Stimulated activated CD8-positive, alpha-beta memory T cell treated with anti-CD3 and anti-CD28 coated beads, Interleukin-4, amount 100 ng/mL, for 4 hours (primary cell): ENCODE measurements at places on chromosomes 6 and 20.

DNA sequence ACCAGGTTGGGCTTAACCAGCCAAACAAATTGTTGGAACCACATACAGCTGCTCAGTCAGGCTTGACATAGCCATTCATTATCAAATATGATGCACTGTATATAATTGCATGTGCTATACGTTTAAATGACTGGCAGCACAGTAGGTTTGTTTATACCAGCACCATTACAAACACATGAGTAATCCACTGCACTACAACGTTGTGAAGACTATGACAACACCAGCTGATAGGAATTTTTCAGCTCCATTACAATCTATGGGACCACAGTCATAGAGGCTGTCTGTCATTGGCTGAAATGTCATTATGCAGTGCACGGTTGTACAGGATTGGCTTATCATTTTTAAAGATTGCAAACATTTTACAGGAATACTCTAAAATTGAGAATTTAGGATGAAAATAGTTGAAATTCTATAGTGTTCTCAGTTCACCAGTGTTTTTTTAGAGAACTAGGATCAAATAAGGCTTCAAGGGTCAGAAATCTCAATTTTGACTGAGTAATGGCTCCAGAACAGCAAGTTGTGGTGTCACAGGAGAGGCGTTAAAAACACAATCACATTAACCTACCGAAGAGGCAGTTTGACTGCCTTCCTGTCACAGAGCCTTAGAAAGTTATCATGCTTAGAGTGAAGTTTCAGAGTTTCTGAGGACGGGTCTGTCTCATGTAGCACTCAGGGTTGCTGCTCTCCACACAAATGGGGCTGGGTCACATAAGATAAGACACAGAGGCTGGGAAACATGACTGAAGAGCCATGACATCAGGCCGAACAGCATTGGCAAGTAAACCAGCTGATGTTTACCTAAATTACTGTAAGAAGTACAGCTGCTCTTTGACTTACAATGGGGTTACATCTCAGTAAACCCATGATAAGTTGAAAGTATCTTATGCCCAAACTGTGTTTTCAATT lies 60.7 kb upstream of the SMLR1 start:
- no peak for DNase-seq

- DNase-seq = no peak
Measured at GRCh38 chr6:84052883-84053241, 19.3 kb downstream of the MRAP2 start.

DNA sequence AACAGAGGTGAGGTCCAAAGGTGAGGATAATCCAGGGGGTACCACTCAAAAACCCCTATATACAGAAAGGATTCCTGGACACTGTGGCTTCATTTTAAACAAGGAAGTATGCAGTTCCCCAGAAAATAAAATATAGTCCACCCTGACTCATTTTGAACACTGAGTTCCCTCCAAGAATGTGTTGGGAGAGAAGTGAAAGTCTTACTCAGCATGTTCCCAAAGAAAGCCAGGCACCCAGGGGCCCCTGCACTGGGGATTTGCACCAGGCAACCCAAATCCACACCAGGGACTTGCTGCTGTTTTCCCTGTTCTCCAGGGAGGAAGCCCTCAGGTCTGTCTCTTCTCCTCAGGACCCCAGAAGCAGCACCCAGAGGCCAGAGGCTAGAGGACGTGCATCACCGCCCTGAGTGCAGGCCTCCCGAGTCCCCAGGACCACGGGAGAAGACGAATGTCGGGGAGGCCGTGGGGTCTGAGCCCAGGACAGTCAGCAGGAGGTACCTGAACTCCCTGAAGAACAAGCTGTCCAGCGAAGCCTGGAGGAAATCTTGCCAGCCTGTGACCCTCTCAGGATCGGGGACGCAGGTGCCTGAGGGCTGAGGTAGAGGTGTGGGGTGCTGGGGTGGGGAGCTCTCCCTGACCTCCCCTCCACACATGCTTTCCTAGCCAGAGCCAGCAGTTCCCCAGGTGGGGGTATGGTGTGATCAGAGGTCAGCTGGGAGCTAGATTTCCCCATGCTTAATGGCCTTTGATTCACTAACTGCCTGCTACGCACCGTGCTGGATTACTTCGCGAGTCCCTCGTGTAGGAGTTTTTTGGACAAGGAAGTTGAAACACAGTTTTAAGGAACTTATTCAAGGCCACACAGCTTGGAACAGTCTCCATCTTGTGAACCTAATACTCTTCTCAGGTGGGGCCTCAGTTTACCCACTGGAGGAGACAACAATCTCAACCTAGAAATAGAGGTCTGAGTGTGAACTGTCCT lies 3.3 kb downstream of the FGD2 start:
- no peak for DNase-seq

DNA sequence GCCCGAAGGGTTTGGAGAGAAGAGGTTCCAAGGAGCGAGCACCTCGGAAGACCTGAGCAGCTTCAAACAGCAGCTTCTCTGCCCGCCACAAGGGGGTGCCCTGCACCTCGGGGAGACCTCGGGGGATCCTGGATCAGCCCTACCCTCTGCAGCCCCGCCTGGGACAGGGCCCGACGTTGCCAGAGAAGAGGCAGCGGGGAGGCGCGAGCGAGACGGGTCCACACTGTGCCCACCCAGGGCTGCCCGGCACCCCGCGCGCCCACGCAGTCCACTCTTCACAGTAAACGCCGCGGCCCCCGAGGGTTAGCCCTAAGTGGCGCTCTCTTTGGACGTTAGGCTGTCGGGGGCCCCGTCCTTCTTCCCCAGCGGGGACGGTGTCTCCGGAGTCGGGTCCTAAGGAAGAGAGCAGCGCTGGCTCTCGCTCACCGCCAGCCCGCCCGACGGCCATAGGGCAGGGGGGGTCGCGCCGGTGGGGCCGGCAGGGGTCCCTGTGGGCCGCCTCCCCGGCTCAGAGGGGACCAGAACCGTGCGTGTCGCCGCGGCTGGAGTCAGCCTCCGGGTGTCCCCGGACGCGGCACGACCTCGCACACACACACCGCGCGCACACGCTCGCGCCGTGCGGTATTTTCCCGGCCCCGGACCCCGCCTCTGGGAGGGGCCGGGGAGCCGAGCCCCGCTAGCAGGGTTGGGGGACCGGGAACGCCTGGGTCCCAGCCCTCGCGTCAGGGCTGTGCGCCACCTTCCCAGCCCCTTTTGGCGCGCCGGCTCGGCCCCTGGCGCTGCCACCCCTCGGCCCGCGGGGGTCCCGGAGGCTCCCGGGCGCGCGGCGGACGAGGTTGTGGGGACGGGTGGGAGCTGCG lies 929 bp downstream of the CDH22 start:
- DNase-seq = peak; percentile 48

- DNase-seq = no peak
Measured at GRCh38 chr6:43878823-43879495, 108.9 kb downstream of the VEGFA start.

DNA sequence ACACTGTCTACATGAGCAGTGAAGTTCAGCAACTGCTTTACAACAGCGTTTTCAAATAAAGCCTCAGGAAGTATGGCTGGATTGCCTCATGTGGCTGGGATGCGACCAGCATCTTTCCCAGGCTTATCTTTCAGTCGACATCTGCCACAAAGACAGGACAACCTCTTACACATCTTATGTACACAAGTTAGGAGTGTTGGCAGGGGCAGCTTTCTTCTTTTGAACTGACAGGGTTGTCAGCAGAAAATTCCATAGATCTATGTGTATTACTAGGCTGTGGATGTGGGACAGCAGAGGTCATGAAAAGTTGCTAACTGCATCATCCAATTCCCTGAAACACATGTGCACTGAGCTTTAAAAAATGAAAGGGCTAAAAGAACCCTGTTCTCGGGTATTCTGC lies 48.1 kb downstream of the PLAGL1 start:
- no peak for DNase-seq

DNA sequence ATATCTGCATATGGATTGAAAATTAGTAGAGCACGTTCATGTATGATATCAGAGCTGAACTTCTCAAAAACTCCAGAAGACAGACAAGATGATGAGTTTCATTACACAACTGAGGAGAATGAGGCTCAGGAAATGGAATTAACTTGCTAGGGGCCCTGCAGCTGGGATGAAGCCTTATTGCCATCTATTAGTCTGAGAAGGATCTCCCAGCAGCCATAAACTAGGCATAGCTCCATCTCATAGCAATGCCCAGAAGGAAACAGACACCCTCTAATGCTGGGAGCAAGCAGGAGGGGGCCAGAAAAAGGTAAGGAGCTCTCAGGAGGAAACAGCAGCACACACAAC lies 18.0 kb downstream of the TFEB start:
- DNase-seq = no peak

- no peak for DNase-seq
Measured at GRCh38 chr6:13561624-13562267, 12.7 kb upstream of the SIRT5 start.

- DNase-seq = no peak
Measured at GRCh38 chr6:18400831-18401446, 13.8 kb downstream of the RNF144B start.

DNA sequence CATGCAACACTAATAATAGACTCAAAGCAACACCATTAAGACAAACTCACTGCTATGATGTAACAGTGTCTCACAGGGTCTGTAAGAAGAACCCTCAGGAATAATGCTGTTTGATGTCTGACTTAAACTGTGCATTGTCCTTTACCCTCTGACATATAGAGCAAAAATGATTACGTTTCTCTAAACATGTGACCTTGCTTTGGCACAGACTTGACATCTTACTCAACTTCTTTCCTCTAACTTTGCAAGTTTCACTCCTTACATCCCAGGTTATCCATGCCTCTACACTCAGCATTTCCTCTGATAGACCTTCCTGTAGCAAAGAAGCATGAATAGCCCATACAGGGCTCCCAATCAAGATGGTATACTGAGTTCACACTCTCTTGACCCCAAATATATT lies 252.7 kb downstream of the UST start:
- no peak for DNase-seq

DNA sequence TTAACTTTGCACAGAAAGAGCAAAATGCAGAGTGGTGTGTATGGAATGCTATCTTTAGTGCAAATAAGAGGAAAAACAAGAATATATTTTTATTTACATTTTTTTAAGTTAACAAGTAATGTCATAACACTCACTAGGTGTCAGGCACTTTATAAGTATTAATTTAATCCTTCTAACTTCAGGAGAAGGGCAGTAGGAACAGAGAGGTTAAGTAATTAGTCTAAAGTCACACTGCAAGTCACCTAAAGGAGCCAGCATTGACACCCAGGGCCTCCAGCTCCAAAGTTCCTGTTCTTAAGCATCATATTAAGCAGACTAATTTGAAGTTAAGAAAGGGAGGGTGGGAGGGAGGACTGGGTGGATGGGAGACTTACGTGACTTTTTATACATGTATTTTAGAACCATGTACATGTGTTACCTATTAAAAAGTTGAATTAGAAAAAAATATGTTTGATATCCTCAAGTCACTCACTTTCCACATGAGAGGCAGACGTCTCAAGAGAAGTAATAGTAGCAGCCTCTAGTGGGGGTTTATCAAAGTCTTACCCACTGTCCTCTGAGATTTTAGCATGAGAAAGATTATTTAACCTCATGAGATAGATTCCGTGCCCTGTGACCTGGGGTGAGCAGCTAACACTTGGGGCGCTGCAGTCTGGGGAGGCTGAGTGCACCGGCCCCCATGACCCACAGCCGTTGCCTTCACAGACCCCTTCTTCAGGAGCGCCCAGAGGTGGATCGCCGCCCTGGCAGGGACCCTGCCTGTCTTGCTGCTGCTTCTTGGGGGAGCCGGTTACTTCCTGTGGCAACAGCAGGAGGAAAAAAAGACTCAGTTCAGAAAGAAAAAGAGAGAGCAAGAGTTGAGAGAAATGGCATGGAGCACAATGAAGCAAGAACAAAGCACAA lies 7.0 kb downstream of the BTN3A1 start:
- DNase-seq = no peak

DNA sequence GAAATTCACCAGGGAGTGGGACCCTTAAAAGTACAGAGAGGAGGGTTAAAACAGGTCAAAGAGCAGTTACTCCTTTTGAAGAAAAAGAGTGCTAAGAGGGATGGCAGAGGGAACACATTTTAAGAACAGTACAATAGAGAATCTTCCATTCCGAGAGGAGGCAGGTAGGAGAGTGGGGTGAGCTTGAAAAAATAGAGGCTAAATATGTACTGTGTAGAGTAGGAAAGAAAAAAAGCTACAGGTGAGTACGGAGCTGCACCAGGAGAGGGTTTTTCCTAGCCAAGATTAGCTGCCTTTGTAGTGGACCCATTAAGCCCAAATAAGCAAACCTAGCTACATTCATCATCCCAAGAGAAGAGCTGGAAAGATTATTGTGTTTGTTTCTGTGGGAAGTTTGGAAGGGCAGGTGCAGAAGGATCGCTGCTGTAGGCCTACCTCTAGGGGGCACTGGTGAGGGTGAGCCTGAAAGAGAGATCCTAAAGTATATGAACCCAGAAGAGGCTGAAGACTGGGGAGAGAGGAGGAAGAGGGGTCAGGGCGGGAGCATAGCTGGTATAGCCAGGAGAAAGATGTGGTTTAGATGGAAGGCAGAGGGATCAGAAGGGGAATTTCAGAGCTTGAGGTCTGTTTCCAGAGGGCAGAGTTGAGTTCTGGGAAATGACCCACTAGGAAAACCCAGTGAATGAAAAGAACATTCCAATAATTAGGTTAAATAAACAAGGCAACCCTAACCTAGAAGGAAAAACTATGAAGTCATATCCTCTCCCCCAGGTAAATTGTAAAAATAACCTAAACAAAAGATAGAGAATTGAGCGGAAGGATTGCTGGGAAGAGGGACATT lies 50.2 kb upstream of the HINT3 start:
- DNase-seq = peak; percentile 13

DNA sequence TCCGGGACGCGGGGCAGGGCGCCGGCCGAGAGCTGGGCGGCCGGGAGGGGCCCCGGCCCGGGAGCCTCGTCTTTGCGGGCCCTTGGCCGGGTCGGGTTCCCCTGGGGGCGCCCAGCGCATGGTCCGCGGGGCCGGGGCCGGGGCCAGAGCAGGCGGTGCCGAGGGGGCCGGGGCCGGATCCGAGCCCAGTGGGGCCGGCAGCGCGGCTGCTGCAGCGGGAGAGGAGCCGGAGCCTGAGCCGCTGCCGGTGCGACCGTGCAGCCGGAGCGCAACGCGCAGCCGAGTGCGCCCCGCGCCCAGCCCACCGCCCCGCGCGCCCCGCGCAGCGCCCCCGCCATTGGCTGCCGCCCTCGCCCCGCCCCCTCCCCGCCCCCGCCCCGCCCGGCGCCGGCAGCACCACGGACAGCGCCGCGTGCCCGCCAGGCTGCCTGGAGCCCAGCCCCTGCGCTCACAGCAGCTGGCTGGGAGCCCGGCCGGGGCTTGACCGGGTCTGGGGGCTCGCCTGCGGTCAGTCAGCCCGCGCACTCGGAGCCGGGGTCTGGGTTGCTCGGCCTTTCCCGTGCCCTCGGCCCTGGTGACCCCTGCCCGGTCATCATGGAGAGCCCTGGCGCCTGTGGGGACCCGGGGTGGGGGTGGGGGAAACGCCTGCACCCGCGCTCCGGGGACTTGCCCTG lies at the start of gene HRH3:
Gene HRH3 (minus strand): TSS at position 287 of the 674 bp plus-strand sequence. CDS start 308 bp downstream, outside the sequence.
- no peak for DNase-seq

- DNase-seq = no peak
Measured at GRCh38 chr6:170129691-170130171, 161.1 kb downstream of the DLL1 start.
